ENCODE measurements at places on chromosomes 2 and 18. TPM values are rescaled to one million over a fixed set of nuclear protein-coding genes. Genes with fewer than 3 reads are reported as not detected.

RIT2 gene
- total RNA-seq = not detected

RNF152 gene
- total RNA-seq = 31.5 TPM

ZNF407 gene
- total RNA-seq = 14.9 TPM

WDR54 gene
- total RNA-seq = 13.1 TPM

GRCh38 chr2:237901932-237902850, 42.8 kb downstream of the RAMP1 start:
- H3K27me3 ChIP-seq = no peaks in the 10 kb centered on the region
- H3K4me3 ChIP-seq = no peak overlapping the region
- no peaks in the 10 kb centered on the region for H3K4me1 ChIP-seq

- H3K4me1 ChIP-seq = peaks cover 8% of the 10 kb centered on the region
- no peak for DNase-seq
- peak overlapping the region; percentile 89 for H3K27ac ChIP-seq
- H3K4me3 ChIP-seq = no peak overlapping the region
- no peaks in the 10 kb centered on the region for H3K36me3 ChIP-seq
Observed at GRCh38 chr2:43305012-43305411, 78.6 kb upstream of the ZFP36L2 start.

GRCh38 chr18:34752056-34752455, 42.0 kb downstream of the DTNA start:
- no peak overlapping the region for H3K4me3 ChIP-seq
- no peaks in the 10 kb centered on the region for H3K36me3 ChIP-seq
- no peak for DNase-seq
- no peak overlapping the region for H3K27ac ChIP-seq
- H3K27me3 ChIP-seq = no peaks in the 10 kb centered on the region

DNA sequence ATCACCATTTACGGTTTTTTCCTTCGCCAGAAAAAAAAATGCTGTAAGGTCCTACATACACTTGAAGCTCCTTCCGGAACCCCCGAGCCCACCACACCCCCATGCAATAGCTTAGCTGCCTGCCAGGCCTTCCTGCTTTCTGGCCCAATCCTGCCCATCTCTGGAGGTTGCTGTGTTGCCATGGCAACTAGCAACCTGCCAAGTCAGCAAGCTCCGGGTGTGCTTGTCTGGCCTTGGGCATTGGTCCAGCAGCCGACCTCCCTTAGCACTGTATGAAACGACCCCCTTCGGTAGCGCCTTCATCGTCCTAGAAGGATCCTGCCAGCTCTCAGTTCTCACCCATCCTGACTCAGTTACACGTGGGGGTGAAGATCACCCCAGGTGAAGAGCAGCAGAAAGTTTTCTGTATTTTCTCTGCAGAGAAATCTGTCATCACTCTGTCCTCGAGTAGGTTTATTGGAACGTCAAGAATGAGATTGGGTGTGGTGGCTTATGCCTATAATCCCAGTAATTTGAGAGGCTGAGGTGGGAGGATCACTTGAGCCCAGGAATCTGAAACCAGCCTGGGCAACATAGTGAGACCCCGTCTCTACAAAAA, 47.4 kb upstream of the MTCL1 start:
- no peaks in the 10 kb centered on the region for H3K36me3 ChIP-seq
- H3K4me1 ChIP-seq = no peaks in the 10 kb centered on the region
- H3K27ac ChIP-seq = no peak overlapping the region
- H3K27me3 ChIP-seq = no peaks in the 10 kb centered on the region
- H3K4me3 ChIP-seq = no peak overlapping the region

- H3K36me3 ChIP-seq = no peaks in the 10 kb centered on the region
- H3K4me3 ChIP-seq = no peak overlapping the region
- H3K27ac ChIP-seq = no peak overlapping the region
- no peaks in the 10 kb centered on the region for H3K4me1 ChIP-seq
- H3K27me3 ChIP-seq = no peaks in the 10 kb centered on the region
Observed at GRCh38 chr2:41678639-41679038, 369.2 kb upstream of the PKDCC start.

- H3K4me3 ChIP-seq = no peak overlapping the region
- no peaks in the 10 kb centered on the region for H3K4me1 ChIP-seq
- H3K27me3 ChIP-seq = no peaks in the 10 kb centered on the region
Observed at GRCh38 chr2:192025637-192026036, 169.1 kb downstream of the TMEFF2 start.

DNA sequence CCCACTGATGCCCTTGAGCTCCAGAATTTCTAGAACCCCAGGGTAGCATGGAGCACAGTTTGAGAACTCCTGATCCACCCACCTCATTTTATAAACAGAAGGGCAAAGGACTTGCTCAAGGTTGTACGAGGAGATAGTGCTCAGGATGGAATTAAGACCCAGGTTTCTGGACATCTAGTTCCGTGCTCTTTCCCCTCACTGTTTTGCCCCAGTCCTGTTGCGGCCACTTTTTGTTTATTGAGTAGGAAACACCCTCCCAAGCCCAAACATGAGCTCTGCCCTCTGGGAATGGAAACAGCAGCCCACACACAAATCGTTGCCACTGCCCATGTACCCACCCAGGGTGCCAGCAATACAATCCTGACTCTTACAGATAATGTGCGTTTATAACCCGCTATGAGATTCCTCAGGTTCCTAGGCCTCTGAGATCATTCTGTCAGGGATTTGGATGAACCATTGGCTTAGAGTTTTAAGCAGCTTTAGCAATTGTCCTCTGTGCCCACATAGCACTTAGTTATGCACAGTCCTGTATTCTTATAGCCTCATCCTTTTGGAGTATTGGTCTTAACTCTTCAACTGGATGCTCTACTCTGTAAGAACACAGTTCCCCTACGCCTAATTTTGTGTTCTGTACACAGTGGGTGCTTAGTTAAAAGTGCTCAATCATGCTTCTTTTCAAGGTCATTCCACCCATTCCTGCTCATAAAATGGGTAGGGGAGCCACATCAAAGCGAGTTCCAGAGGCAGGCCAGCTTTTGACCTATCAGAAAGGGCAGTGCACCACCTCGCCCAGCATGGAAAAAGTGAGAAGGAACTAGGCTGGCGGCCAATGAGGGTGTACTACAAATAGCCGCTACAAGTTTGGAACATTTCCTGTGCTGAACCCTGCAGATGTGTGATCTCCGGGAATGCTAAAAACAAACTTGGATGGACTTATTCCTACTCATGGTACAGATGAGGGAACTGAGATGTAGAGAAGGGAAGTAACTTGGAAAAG, 60.3 kb upstream of the IGFBP2 start:
- no peaks in the 10 kb centered on the region for H3K4me1 ChIP-seq
- no peak overlapping the region for H3K4me3 ChIP-seq
- peak overlapping the region; percentile 59 for H3K27ac ChIP-seq
- no peaks in the 10 kb centered on the region for H3K27me3 ChIP-seq
- no peak for DNase-seq

- H3K27me3 ChIP-seq = no peaks in the 10 kb centered on the region
- no peak for DNase-seq
- H3K4me3 ChIP-seq = peak overlapping the region; percentile 95
- no peak overlapping the region for H3K27ac ChIP-seq
- no peaks in the 10 kb centered on the region for H3K36me3 ChIP-seq
Observed at GRCh38 chr2:96143848-96144480, 1.3 kb downstream of the DUSP2 start.

DNA sequence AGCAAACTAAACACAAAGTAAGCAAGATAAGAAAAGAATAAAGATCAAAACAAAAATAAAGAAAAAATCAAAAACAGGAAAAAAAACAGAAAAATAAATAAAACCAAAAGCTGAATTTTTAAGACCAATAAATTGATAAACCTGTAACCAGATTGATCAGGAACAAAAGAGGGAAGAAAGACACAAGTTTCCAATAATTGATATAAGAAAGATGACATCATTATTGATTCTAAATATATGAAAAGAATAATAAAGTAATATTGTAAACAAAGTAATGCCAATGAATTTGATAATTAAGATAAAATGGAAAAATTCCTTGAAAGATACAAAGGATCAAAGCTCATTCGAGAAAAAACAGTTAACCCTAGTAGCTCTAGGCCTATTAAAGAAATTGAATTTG, 394.6 kb upstream of the LRATD1 start:
- H3K27me3 ChIP-seq = peaks cover 4% of the 10 kb centered on the region
- no peak for DNase-seq
- H3K4me3 ChIP-seq = no peak overlapping the region

DNA sequence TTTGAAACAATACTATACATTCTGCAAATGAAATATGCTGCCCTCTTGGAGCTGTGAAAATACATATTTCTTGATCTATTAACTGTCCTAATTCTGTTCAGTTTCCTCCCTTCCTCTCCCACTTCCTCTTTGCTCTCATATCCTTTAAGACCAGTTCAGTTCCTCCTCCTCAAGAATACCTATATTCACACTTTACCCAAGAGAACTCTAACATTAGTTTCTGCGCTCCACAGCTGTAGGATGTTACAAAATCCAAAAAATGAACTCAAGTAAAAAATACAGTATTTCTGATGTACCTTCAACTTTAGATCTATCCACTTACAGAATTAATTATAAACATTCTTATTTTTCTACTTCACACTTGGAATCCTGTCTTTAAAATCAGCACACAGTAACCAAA, 5.4 kb downstream of the ITSN2 start:
- no peak overlapping the region for H3K4me3 ChIP-seq
- H3K27ac ChIP-seq = no peak overlapping the region
- no peaks in the 10 kb centered on the region for H3K36me3 ChIP-seq
- no peak for DNase-seq
- H3K27me3 ChIP-seq = no peaks in the 10 kb centered on the region
